CD4-positive, alpha-beta T cell (primary cell): ENCODE measurements at places on chromosomes 16 and 17.

- peak; percentile 78 for DNase-seq
Observed at GRCh38 chr17:2025220-2025621, at the start of gene RTN4RL1. Gene RTN4RL1 (minus strand): TSS chr17:2025334. CDS start chr17:2024865, 469 bp downstream.

DNA sequence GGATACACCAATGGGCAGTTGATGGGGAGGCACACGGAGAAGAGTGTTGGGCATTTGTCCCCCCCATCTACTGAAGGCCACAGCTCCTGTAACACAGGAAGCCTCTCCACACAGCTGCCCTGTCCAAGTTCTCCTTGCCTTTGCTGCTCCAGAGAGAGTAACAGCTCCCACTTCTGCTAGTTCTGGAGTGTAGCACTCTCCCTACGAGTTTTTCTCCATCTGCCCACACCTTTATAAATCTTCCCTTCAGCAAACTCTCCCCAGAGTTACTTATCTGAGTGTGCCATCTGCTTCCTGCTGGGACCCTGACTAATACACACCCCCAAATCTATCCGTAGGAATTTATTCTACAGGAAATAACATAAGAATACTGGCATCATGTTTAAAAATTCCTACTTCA lies 42.6 kb upstream of the ERN1 start:
- no peak for DNase-seq

GRCh38 chr17:7789131-7789530 lies 44.9 kb upstream of the KDM6B start:
- no peak for DNase-seq

DNA sequence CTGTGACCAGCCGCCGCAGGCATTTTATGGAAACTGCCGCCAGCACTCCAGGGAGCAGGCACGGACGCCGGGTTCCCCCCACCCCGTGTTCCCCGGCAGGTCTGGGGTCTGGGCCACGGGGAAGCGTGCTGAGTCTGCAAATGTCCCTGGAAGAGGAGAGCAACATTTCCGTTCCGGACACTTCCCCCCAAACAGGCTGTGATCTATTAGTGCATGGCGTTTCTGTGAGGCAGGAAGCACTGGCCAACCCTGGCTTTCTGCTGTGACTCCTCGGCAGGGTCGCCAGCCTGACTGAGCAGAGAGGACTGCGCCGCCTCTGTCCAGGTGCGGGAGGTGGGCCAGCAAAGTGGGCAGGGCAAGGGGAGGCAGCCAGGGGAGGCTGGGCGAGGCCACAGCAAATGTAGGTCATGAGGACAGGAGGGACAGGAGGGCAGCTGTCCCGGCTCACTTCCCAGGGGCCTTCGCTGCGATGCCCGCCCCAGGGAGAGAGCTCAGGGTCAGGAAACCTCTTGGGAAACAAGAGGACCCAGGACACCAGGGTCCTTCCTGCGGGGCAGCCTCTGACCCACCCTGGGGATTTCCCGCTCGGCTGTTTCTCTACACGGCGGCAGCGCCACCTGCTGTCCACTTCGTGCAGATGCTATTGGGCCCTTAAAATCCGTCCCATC lies 9.5 kb downstream of the FOXF1 start:
- peak; percentile 37 for DNase-seq

GRCh38 chr17:51354936-51355335 lies 94.6 kb downstream of the UTP18 start:
- no peak for DNase-seq

GRCh38 chr16:85720302-85720637 lies 30.6 kb downstream of the C16orf74 start:
- no peak for DNase-seq

- no peak for DNase-seq
Observed at GRCh38 chr17:62818526-62818925, 10.4 kb upstream of the MARCHF10 start.

DNA sequence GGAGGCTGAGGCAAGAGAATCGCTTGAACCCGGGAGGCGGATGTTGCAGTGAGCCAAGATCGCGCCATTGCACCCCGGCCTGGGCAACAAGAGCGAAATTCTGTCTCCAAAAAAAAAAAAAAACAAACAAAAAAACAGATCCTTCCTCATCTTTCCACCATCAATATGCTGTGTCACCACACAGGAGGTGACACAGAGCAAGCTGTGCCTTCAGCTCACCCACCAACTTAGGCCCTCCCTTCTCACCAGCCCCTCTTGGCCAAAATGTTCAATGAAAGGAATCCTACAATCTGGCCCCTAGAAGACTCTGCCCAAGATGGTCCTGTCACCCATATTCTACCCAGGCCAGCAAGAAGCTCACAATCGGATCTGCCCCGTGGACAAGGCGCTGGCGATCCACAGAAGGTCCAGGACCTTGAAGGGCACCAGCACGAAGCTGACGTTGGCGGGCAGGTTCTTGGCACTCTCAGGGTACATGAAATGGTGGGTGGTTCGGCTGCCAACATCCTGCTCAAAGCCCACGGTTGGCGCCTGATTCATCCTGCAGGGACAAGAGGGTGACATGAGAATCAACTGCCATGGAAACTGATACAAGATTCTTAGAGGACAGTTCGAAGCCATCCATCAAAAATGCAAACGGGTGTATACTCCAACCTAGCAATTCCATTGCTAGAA lies 41.4 kb downstream of the DDX19A start:
- DNase-seq = no peak

DNA sequence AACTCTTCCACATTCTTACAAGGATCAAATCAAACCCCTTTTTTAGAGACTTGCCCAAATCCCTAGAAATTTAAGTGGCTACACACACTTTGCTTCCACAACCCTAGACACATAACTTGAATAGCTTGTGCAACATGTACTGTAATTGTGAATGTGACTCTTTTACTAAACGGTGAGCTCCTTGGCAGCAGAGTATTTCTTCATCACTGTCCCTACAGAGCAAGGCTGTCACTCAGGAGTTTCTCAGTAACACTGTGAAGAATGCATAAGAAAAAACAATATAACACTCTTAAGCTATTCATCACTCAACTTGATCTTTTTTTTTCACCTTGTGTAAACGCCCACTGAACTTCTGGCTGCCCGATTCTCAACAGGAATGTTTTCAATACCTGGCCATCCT lies 53.8 kb upstream of the ADAMTS18 start:
- DNase-seq = no peak

GRCh38 chr16:63617990-63618763 lies 1503.7 kb downstream of the CDH11 start:
- DNase-seq = no peak

DNA sequence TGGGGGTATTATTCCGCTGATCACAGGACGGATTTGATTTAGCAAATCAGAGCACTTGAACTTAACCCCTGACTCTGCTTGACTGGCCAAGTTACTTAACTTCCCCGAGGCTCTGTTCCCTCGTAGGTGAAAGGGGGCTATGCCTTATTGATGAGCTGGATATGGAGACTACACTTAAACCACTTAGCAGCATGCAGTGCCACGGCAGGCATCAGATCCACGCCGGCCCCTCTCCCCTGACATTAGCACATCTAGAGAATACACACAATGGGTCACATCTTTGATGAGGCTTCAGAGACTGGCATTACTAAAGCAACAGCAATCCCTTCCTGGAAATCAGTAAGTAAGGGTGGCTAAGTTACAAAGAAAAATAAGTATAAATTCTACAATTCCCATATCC lies 71.0 kb downstream of the ABCC12 start:
- DNase-seq = no peak

GRCh38 chr17:29143894-29144293 lies 36.3 kb downstream of the MYO18A start:
- DNase-seq = no peak

GRCh38 chr17:65902155-65902554 lies 289.8 kb downstream of the CEP112 start:
- DNase-seq = no peak

GRCh38 chr17:9805769-9806168 lies 14.4 kb upstream of the DHRS7C start:
- no peak for DNase-seq

DNA sequence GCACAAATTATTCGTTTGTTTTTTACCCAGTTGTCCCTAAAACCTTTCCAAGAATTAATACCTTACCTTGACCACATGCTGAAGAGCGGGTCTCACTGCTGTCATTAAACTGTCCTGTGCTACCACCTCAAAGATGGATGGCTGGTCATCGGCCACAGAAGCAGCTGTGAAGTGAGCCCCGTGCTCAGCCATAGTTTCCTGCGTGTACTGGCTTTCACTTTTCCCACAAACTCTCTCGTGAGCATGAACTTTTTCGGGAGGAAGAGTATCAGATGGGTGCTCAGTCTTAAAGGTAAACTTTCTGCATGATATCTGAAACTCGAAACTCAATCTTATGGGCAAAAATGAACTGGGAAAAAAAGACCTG lies 558 bp downstream of the PEX12 start:
- no peak for DNase-seq

- DNase-seq = no peak
Observed at GRCh38 chr17:43155666-43156065, 15.3 kb upstream of the NBR1 start.

DNA sequence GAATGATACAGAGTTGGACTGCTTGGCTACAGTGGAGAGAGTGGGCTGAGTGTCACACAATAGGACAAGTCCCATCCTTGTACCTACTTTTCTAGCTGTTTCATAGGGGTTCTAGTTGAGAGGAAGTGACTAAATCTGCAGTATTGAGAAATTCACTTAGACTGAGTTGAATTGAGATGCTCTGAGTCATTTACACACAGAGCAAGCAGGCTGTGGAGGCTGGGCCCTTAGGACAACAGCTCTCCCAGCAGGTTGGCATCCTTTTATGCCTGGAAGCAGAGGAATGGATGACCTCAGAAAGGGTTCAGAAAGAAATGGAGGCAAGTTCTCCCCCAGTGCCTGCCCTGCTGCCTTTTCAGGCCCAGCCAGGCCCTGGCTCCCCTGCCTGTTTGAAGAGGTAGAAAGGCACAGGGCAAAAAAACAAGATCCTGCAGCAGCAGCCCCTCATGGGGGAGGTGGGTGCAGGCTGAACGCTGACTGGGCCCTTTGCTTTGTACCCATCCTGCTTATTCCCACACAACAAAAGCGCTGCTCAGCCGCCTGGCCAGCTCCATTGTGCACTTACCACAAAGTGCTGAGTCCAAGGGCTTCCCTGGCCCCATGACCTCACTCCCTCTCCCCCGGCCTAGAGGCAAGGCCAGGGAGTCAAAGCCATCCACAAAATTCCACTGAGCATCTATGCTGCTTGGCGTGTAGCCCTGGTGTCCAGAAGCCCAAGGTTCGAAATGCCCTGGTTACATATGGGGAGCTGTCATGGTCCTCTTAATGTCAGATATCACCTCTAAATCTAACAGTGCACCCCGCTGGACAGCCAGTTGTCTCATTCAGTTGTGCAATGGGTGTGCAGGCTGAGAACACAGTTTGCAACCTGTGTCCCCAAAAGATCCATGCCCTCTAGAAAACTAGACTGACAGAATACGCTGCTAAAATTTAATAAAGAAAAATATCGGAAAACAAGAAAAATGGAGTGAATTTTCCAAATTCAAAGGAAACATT lies 5.4 kb upstream of the CRYBA1 start:
- DNase-seq = no peak

DNA sequence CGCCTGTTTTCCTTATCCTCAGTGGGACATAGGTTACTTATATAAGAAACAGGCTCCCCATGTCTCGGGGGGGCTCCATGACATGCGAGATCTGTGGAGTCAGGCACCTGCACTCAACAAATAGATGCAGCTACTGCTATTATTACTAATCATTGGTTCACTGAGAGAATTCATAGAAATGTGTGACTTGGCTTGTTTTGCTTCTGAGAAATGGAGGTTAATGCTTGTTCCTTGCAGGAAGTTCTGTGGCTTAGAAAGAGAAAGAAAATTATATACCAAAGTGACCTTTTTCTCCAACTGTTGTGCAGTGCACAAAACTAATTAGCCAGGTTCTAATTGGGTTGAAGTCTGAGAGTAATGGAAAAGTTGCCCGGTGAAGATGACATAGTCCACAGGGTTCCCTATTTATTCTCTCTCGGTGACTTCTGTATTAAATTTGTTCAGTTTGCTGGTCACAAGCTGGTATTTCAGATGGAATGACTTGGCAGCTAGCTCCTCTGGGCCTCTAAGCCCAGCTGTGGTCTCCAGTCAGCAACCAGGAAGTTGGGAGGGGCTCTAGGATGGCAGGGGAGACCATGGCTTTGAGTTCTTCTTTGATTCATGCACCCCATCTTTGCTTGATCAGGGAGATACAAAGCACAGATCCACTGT lies 17.6 kb upstream of the MAF start:
- DNase-seq = no peak

DNA sequence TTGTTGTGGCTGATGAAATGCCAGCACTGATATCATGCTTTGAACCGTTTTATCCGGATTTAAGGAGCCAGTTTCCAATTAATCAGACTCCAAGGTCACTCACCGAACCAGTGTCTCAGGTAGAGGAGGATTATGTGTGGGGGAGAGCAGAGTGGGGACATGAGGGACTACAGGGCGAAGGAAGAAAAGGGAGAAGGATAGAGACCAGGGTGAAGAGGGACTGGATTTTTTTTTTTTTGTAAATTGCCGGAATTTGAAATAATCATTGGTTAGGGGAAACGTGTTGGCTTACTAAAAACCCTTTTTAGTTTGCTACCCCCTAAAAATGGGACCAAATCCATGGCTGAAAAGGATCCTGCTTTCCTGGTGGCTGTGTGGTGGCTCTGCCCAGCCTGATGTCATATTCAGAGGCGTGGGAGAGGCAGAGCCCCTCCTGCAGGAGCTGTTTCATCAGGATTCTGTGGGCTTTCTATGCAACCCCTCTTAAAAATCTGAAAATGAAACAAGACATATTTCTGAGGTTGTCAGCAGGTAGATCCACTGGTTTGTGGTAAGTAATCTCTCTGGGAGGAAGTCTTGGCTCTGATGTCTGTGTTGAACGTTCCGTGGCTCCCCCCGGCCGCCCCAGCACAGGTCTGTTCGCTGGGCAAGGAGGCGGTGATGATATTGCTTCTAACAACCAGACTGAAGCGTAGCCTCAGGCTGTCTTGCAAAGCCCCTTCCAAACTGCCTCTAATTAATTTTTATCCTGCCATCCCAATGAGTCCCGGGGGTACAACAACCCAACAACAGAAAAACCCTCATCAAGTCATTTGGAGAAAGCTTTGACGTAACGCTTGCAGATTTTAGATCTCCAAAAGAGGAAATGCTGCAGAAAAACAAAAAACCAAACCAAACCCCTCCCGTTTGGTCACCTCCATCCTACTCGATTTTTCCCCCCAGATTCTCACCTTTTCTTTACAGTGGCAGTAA lies 143.0 kb upstream of the ZFHX3 start:
- no peak for DNase-seq

- DNase-seq = no peak
Observed at GRCh38 chr16:62676306-62676705, 640.1 kb upstream of the CDH8 start.
